Activated naive CD8-positive, alpha-beta T cell treated with anti-CD3 and anti-CD28 coated beads, Interleukin-2, amount 50 U/mL, for 24 hours (primary cell): ENCODE measurements at places on chromosomes 4 and X.

- DNase-seq, result no peak
Observed at GRCh38 chr4:2886161-2886560, 42.5 kb downstream of the ADD1 start.

DNA sequence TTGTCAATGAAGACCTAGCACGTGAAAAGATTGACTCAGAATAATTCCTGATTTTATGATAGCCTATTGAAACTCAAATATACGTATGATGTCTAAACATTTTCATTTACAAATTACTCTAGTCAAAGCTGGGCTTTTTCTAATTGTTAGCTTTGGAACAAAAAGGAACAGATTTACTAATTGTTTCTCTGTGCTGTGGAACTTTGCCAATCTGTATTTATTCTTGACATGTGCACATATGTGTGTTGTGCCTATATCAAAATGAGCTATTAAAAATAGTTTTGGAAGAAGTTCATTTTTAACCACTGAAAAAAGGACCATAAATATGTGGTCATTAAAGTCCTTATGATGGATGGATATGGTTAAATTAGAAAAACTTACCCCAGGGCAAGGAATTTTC is 85.4 kb upstream of the PACRGL start:
- no peak for DNase-seq

DNA sequence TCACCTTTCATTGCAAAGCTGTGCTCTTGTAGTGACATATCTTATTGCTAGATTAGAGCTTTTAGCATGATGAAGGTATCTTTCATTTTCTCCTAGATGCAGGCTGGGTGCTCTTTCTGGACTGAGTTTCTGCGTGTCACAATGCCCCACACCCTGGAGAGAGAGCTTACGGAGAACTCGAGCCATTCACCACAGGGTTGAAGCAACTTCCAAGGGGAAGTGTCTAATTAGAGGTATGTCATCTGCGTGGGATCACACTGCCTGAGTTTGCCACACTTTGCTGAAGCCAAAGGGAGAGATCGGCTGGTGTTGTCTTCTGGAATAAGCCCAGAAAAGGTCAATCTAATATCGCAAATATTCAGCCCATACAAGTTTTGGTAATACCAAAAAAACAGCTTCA is 179.3 kb upstream of the MBNL3 start:
- no peak for DNase-seq

- no peak for DNase-seq
Observed at GRCh38 chrX:154732421-154733065, 18.3 kb downstream of the GAB3 start.

DNA sequence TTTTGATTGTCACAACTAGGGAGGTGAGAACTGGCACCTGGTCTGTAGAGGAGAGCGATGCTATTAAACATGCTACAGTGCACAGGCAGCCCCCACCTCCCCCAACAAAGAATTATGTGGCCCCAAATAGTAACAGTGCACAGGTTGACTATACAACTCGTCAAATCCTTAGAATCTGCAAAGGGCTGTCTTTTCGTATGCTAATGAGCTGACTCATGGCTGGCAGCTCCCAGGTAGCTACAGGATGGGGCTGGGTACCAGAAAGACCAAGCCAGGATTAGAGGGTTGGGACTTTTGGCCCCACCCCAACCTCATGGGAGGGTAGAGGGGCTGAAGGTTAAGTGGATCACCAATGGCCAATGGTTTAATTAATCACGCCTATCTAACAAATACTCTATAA is 104.7 kb upstream of the SORBS2 start:
- no peak for DNase-seq

DNA sequence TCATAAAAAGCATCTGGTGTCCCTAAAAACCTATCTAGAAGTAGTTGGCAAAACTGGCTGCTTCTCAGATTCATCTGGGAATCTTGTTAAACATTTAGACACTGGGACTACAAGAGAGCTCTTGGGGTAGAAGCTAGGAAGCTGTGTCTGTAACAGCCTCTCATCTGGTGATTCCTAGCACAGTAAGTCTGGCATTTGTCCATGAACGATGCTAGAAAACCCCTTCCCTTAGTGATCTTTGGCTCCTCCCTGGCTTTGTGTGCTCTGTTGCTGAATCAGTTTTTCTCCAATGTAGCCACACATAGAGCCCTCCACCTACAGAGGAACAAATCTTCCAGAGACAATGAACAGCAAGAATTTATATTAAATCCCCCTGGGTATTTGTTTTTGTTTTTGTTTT is 951.7 kb upstream of the LCORL start:
- DNase-seq, result no peak

DNA sequence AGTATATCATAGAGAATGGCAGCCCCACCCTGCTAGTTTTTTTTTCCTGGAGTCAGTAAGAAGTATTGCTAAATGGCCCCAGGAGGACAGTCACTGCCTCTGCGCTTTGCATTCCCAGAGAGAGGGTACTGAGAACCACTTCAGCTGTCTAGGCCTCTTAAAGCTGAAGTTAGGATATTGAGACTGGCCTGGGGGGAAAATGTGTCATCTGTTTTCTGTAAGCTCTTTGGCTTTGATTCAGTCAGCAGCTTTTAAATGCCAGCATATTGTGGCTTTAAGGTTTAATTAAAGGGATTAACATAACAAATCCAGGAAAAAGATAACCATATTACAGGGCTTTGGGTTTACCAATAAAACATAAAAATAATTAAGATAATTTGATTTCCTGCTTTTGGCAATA is 852.0 kb downstream of the PCDH18 start:
- DNase-seq, result no peak

- no peak for DNase-seq
Observed at GRCh38 chrX:44898411-44899221, 25.6 kb downstream of the KDM6A start.

DNA sequence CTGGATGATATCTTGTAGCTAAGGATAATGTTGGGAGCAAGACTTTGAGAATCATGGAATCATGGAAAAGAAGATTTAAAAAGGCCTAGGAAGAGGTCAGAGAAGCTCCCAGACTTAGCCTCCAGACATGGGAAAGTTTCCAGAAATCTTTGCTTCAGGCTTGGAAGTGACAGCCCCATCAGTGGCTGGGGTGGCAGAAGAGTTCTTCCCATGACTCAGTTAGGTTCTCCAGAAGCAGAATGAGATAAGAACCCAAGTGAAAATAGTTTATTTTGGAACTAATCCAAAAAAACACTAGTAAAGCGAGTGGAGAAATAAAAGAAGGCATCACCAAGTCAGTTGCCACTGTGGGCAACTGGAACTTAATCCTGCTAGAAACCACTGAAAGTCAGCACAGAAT is 506.9 kb downstream of the MID1IP1 start:
- no peak for DNase-seq

GRCh38 chr4:89482251-89482650 is 174.7 kb upstream of the GPRIN3 start:
- DNase-seq, result no peak

DNA sequence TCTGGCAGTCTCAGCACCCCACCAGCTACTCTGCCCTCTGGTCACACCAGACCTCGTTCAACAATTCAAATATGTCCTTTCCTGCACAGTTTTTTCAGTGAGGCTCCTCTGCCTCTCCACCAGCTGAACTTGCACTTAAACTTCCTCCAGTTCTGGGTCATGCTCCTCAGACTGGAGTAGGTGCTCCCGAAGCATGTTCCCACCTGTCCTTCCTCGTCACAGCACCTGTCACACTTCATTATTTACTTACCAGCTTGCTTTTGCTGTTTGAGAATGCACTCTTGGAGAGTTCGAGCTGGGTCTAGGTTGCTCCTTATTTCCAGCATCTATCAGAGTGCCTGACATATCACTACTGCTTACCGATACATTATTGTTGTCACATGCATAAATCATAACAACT is 144.8 kb upstream of the TTC29 start:
- no peak for DNase-seq

GRCh38 chrX:3268829-3269228 is 77.6 kb downstream of the MXRA5 start:
- no peak for DNase-seq

DNA sequence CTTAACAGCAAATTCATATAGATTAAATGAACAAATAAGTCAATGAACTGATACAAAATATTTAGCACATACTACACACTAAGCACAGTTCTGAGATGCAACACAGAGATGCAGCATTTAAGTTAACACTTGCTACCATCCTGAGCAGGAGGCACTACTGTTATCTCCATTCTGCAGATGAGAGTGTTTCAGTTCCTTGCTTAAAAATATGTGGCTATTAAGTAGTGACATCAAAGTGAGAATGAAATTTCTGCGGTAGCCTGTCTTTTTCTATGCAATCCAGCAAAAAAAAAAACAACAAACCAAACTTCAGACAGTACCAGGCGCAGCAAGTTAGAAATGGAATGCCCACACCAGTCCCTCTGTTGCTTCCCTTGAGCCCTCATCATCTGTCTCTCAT is 90.8 kb downstream of the SHISA3 start:
- no peak for DNase-seq

DNA sequence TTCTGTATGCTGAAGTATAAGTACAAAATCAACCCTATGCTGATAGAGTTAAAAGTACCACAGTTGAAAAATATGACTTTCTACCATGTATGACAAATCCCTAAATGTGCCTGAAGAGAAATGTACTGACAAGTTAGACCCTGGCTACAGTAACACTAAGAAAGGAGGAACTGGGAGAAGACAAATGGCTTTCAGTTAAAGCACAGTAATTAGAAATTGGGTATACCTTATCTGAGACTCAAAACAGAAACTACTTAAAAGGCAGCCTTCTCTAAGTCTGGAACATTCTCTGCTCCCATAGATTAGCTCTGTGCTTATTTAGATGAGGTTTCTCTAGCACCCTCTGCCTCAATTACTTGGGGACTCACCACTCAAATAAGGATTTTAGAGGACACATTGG is 189.1 kb downstream of the GPC3 start:
- no peak for DNase-seq

- no peak for DNase-seq
Observed at GRCh38 chrX:68398291-68398690, 35.0 kb downstream of the OPHN1 start.

DNA sequence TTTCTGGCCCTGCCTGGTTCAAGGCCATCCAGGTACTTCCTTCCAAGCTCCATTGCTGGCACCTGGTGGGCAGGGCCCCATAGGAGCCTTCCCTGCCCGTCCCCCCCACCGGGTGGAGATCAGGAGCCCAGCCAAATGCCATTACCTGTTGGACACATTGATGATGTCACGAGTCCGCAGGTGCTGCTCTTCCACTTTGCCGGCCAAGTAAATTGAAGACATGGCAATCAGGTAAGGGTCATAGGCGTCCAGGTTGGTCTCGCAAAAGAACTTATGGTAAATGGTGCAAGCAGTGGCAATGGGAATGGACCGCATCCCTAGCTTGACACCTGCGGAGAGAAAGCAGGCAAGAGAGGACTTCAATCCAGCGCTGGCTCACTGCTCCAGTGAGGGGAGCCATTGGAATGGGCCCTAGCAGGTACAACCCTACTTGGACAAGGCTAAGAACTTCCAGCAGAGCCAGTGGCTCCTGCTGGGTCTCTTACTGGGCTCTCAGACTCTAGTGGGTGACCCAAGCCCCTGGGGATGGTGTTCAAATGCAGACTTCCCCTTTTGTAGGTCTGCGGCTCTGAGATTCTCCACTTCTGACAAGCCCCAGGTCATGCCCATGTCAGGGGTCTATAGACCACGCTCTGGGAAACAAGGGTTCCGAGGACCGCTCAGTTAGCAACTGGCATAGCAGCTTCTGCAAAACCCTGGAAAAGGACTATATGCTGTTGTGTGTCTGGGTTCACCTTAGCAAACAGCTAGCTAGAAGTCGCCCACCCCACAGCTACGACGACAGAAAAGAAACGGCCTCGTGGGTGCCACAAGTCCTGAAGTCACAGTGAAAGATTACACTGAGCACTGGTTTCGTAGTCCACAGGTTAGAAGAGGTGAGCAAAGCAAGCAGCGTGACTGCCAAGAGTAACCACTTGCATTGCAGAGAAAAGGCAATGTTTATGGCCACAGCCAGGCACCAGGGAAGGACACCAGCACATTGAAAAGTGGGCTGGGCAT is 2.8 kb downstream of the CCNQ start:
- no peak for DNase-seq

DNA sequence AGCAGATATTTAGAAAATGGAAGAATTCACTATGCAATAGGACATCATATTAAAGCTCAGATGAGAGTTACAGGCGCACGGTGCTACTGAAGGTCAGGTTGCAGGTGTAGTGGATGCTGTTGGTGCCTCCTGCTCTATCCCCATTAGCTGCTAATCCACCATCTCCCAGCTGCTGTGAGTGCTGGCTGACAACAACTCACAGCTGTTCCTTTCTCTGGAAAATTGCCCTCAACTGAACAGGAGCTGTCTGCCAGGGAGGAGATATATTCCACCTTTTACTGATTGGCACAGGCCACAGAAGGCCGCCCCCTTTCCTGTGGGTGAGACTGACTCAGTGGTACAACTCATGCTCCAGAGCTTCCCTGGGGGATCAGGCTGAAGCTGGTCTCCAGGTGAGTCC is 48.7 kb downstream of the UCHL1 start:
- no peak for DNase-seq

GRCh38 chr4:120348521-120348920 is 281.9 kb upstream of the MAD2L1 start:
- no peak for DNase-seq

GRCh38 chr4:86296865-86297264 is 63.0 kb downstream of the MAPK10 start:
- no peak for DNase-seq

- no peak for DNase-seq
Observed at GRCh38 chr4:64192731-64193412, 216.4 kb downstream of the TECRL start.

DNA sequence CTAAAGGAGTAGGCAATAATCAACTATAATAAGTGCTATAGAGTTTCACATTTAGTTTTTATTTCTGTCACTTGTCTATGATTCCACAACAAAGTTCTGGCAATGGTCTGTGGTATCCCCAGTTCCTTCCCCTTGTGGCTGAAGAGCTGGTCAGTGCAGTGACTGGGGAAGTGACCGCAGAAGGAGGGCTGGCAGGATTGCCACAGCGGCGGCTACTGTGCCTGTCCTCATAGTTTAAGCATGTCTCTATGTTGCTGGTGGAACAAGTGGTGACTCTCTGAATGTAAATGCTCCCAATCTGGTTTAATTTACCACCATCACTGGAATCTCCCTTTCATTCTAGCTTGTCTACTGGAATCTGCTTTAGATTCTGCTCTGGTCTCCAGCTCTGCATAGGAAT is 170.6 kb upstream of the GK2 start:
- DNase-seq, result no peak

GRCh38 chr4:184734758-184735157 is 862 bp upstream of the CENPU start:
- no peak for DNase-seq

GRCh38 chr4:81449015-81449414 is 22.7 kb downstream of the RASGEF1B start:
- no peak for DNase-seq

DNA sequence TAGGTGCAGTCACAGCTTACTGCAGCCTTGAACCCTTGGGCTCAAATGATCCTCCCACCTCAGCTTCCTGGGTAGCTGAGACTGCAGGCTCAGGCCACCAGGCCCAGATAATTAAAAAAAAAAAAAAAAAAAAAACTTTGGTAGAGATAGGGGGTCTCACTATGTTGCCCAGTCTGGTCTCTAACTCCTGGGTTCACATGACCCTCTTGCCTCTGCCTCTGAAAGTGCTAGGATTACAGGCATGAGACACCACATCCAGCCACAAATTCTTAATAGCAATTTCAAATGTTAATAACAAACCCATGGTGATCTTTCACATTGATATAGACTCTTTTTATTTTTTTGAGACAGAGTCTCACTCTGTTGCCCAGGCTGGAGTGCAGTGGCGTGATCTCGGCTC is 12.3 kb upstream of the FGF5 start:
- no peak for DNase-seq
